ENCODE measurements at places on chromosomes 1 and 21. TPM values are rescaled to one million over a fixed set of nuclear protein-coding genes. Genes with fewer than 3 reads are reported as not detected.

DNA sequence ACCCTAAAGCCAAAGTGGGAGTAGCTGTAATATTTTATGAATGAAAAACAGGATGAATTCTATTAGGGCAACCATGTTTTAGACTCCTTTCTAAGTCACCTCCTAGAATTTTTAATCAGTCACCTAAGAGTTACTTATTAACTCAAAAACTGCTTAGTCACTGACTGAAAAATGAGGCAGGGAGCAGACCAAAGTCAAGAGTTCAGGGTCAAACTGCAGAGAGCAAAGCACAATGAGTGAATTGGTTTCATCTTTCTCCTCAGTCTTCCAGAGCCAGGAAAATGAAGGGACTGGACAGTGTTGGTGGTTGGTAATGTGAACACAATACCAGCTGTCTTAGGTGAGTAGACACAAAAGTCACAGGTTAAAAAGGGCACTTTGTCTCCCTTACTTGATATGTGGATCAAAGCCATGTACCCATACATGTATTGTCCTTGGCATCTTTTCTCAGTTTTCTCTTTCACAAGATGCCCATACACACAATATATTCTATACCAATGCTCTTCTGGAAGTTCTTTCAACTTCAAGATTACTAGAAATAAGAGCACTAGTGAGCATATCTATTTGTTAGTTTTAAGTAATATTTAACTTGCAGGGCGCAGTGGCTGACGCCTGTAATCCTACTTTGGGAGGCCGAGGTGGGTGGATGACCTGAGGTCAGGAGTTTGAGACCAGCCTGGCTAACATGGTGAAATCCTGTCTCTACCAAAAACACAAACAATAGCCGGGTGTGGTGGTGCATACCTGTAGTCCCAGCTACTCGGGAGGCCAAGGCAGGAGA lies 42.2 kb downstream of the ATP1B1 start:
- no peak for DNase-seq

DNA sequence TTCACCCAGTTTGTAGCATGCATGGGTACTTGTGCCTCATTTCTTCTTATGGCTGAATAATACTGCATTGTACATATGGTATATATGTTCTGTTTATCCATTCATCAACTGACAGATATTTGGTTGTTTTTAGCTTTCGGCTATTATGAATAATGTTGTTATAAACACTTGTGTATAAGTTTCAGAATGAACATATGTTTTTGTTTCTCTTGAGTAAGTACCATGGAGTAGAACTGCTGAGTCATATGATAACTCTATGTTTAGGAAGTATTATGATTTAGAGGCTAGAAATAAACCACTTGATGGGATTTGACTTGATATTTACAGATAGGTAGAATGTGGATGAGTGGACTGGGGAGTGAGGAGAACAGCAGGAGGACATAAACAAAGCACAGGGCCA lies 48.6 kb downstream of the WNT2B start:
- DNase-seq = no peak

DNA sequence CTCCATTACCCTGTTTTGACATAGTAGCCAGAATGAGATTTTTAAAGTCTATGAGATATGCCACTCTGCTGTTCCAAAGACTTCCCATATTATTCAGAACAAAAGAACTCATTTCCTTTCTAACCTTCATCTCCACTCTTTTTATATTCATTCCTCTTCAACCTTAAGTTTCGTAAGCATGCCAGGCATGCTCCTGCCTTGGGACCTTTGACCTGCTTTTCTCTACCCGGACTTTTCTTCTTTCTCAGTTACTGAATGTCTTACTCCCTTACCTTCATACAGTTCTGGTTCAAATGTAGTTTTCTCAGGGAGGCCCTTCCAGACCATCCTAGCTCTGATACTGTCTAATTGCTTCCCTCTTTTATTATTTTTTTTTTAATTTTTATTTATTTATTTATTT lies 81.1 kb downstream of the TNNI3K start:
- DNase-seq = no peak

- DNase-seq = no peak
These were observed 274.8 kb upstream of the KAZN start for GRCh38 chr1:14323568-14324247.

DNA sequence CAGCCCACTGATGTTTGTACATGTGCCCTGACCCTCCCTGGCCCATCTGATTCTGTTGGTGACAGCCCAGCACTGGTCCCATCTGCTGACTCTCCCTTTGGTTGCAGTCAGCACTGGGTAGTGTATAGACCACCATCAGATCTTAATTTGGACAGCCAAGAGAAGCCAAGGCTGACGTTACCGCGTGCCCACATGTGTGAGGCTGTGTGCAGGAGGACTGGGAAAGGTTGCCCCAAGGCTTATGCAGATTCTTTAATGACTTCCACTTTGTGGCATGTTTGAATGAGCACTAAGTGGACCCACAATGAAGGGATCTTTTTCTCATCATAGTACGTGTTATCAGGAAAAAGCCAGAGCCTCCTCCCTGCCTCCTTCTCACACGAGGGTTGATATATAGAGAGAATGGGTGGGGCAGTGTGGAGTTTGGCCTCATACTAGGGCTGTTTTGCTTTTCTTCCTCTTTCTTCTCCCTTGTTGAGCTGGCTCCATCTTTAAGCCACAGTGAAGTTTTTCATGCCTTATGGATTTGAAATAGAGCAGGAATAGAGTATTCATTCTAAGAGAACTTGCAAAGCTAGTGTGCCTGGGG lies 93.5 kb downstream of the NAV1 start:
- DNase-seq = no peak

RAB7B gene
- 4.2 TPM for polyA plus RNA-seq

EXTL1 gene
- 0.78 TPM for polyA plus RNA-seq

OR2T29 gene
- polyA plus RNA-seq = not detected

CA6 gene
- 0.11 TPM for polyA plus RNA-seq

Data from left lung (tissue), 14 donors.